Activated CD4-positive, alpha-beta memory T cell treated with anti-CD3 and anti-CD28 coated beads, Interleukin-2, amount 10 ng/mL, durations not matched to agents 7 days and 5 days (primary cell): ENCODE measurements at places on chromosomes 2 and 18.

DNA sequence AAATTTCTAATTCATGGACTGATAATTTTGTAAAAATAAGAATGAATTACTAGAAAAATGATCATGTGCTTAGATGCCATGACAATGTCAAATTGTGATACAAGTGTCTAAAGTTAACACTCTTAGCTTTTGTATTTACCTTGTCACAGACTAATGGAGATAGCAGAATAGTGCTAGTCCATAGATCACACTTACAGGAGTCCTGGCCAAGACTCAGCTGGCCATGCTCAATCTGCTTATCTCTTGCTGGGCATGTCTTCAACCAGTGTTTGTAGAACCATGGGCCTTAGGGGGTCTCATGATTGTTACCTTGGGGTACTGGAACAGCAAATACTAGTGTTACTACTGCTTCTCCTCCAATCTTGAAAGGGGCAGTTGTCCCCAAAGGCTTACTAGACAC, 44.0 kb downstream of the TET3 start:
- H3K4me1 ChIP-seq, result peaks cover 50% of the 10 kb centered on the region
- DNase-seq, result no peak
- no peak overlapping the region for H3K4me3 ChIP-seq
- H3K36me3 ChIP-seq, result peaks cover 9% of the 10 kb centered on the region
- no peaks in the 10 kb centered on the region for H3K27me3 ChIP-seq

DNA sequence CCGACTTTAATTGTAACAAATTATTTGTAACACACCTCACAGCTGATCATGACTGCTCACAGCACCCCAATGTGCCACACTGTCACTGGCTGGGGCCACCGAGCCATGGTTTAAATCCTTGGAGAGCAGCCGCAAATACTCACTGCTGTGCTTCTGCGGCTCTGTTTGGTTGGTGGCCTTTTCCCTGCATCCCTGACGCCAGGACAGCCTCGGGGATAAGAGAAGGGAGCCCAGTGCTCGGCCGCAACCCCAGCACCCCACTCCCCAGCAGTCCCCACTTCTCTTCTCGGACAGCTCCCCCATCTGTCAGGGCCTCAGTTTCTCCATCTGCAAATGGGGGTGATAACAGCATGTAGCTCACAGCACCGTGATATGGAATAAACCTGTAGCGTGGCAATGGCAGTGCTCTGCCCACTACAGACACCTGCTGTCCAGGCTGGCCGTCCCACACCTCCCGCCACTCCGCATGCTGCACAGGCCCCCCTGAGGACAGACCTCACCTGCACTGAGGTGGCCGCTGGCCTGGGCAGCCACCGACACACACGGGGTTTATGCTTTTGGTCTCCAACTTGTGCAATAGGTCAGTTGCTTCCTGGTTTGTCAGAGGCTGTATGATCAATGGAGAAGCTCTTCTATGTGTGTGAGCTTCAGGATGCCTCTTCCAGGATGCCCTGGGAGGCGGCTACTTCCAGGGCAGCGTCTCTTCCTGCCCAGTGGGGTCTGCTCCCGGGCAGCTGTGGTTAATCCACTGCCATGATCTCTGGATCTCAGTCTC, 87.1 kb downstream of the NDUFA10 start:
- no peak overlapping the region for H3K4me3 ChIP-seq
- no peaks in the 10 kb centered on the region for H3K36me3 ChIP-seq
- H3K27ac ChIP-seq, result no peak overlapping the region

- H3K36me3 ChIP-seq, result no peaks in the 10 kb centered on the region
- DNase-seq, result peak; percentile 24
- H3K27ac ChIP-seq, result no peak within 1 kb of the TSS
- H3K27me3 ChIP-seq, result peaks cover 68% of the 10 kb centered on the region
- peak within 1 kb of the TSS; percentile 58 for H3K4me3 ChIP-seq
These were observed at the start of the genes COL4A3 and COL4A4 for GRCh38 chr2:227163998-227164762. TSS of gene COL4A3 (plus strand) at chr2:227164624. CDS start at chr2:227164727, 103 bp downstream. TSS of gene COL4A4 (minus strand) at chr2:227164205. CDS start at chr2:227147483, 16,722 bp downstream.

GRCh38 chr2:178807227-178808008, at the start of gene TTN:
TSS of gene TTN (minus strand) at chr2:178807423. CDS start at chr2:178804642, 2,781 bp downstream.
- H3K27ac ChIP-seq, result no peak within 1 kb of the TSS
- H3K4me3 ChIP-seq, result no peak within 1 kb of the TSS
- H3K4me1 ChIP-seq, result no peaks in the 10 kb centered on the region
- no peaks in the 10 kb centered on the region for H3K36me3 ChIP-seq
- no peaks in the 10 kb centered on the region for H3K27me3 ChIP-seq

GRCh38 chr2:44787663-44788062, 153.8 kb upstream of the SIX3 start:
- H3K4me1 ChIP-seq, result no peaks in the 10 kb centered on the region
- H3K27ac ChIP-seq, result no peak overlapping the region
- no peak for DNase-seq
- H3K4me3 ChIP-seq, result no peak overlapping the region
- H3K36me3 ChIP-seq, result no peaks in the 10 kb centered on the region

DNA sequence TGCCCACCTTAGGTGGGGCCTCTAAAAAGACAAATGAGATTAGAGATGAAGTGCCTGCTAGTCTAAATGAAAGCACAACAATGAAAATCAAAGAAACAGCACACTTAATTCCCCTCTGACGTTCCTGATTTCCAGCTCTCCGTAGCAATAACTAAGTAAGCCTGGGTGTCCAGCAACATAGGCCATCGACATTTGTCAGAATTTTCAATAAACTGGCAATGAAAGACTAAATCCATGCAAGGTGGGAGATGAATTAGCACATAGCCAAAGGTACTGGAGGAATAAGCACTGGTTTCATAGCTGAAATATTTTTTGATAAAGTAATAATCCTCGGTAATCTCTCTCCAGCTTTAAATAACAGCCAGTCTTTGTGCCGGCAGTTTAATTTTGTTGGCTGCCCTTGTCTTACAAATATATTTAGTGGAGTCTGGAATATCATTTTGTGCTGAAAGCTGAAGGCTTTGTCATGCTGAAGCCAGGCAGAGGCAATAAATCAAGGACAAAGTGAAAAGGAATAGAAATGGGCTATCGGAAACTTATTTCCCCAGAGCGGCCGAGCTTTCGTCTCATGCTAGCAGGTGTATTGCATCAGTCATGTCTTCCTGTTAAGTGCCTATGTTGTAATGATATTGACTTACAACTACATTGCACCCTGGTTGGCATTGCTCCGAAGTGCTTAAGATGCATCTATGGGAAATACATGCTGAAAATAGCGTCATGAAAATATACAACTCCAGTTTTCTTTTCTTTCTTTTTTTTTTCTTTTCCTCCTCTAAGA, 790.1 kb downstream of the CNTNAP5 start:
- no peaks in the 10 kb centered on the region for H3K27me3 ChIP-seq
- H3K4me3 ChIP-seq, result no peak overlapping the region
- no peaks in the 10 kb centered on the region for H3K36me3 ChIP-seq

DNA sequence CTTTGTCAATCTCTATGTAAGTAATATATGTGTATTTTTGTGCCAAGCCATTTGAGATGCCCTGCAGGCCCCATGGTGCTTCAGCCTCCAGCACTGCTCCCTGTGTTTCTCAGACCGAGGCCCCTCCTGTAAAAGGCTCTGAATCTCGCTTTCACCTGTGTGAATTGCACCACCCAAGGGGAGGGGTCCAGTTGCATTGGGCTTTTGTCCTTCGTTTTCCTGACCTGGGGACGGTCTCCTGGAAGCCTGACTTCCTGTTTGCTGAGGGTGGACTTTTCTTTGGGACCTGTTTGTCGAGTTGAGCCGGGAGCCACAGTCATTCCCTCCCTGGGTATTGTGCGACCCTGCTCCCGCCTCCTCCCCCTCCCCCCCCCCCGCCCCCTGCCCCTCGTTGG, 48.9 kb downstream of the AGAP1 start:
- H3K4me3 ChIP-seq, result no peak overlapping the region
- no peak overlapping the region for H3K27ac ChIP-seq
- no peaks in the 10 kb centered on the region for H3K27me3 ChIP-seq
- no peaks in the 10 kb centered on the region for H3K4me1 ChIP-seq
- DNase-seq, result no peak

- no peaks in the 10 kb centered on the region for H3K4me1 ChIP-seq
- no peak overlapping the region for H3K4me3 ChIP-seq
- DNase-seq, result no peak
These were observed 91.4 kb upstream of the AQP4 start for GRCh38 chr18:26956863-26957262.

GRCh38 chr18:21230436-21230835, 11.6 kb upstream of the GREB1L start:
- DNase-seq, result no peak
- H3K4me3 ChIP-seq, result no peak overlapping the region
- H3K27ac ChIP-seq, result no peak overlapping the region

GRCh38 chr18:14089781-14090180, 42.5 kb downstream of the ZNF519 start:
- H3K27ac ChIP-seq, result no peak overlapping the region
- no peaks in the 10 kb centered on the region for H3K4me1 ChIP-seq
- H3K27me3 ChIP-seq, result no peaks in the 10 kb centered on the region
- H3K4me3 ChIP-seq, result no peak overlapping the region

DNA sequence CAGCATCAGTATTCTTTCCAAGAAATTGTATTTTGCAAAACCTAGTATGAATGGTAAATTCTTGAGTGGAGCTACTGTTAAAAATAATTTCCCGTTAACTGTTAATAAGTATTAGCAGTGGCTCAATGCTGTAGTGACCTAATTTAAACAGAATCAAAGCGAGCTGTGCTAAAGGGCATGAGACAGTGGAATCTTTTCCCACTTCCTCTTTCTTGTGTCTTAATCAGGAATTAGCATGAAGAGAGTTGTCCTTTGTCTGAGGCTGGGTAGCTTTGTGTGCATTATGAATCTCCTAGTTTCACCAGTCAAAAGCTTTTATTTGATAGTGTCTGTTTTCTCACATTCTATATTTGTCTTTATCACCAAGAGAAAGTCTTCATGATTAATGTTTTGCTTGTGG, 298.8 kb upstream of the GCFC2 start:
- no peak for DNase-seq
- H3K27me3 ChIP-seq, result no peaks in the 10 kb centered on the region
- no peak overlapping the region for H3K4me3 ChIP-seq
- H3K27ac ChIP-seq, result no peak overlapping the region
- H3K4me1 ChIP-seq, result no peaks in the 10 kb centered on the region

DNA sequence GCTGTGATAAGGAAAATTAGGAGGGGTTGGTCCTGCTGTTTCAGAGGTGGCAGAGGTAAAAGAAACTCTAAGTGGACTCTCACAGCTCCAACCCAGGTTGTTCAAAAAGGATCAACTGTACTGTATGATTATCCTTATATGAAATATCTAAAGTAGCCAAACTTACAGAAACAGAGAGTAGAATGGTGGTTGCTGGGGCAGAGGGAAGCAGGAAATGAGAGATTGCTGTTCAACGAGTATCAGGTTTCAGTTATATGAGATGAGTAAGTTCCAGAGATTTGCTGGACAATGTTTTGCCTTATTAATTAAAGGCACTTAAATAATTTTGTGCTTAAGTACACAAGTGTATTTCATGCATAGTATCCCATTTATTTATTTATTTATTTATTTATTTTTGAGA, 972.0 kb upstream of the LRRTM1 start:
- no peak overlapping the region for H3K27ac ChIP-seq
- no peaks in the 10 kb centered on the region for H3K36me3 ChIP-seq
- H3K27me3 ChIP-seq, result no peaks in the 10 kb centered on the region
- H3K4me3 ChIP-seq, result no peak overlapping the region
- H3K4me1 ChIP-seq, result no peaks in the 10 kb centered on the region
